ENCODE measurements at places on chromosomes 12 and 14. TPM values are rescaled to one million over a fixed set of nuclear protein-coding genes. Genes with fewer than 3 reads are reported as not detected.

DNA sequence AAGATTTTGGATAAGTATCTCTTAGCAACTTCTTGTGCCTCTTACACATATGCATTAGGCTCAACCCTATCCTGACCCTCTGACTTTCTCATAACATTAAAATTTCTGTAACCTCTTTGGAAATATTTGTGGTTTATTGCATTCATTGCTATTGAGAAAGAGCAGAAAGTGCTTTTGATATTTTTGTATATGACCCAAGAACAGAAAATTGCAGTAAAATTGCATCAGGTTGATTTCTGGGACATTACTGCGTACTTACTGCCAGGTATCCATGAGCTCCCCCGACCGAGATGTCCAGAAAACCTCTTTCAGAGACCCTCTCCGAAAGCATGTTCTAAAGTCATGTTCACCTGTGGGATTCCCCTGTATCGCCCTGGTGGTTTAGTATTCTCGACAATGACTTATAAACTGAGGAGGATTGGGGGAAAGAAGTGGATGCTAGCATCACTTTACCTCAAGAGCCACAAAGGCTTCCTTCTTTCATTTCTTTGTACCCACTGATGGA, 14.5 kb upstream of the IL22 start:
- no peak for DNase-seq

DNA sequence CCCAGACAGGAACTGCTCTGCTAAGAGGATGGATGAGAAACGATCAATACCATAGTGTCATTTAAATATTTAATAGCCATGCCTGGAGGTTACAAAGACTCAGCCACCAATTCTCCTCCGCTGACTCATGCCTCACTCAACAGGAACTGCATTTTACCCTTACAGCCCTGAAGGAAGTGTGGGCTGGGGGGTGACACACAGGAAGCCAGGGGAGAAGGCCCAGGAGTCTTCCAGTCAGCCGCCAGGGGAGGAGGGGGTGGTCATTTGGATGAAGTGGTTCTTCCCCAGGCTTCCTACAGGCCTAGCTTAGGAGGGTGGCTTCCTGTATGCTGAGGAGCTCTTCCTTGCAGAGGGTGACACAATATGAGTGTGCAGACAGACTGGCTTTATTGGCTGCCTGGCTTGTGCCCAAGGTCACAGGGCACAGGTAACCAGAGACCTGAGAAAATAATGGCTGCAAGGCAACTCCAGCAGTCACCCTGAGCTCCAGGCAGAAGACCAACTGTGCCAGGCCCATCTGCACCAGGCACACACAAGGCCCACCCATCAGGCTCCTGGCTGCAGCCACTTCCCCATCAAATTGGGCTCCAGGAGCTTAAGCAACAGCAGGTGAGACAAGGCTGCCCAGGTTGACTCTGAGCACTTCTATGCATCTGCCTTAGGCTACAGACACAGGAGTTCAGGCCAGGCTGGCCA, 30.6 kb upstream of the RPLP0 start:
- DNase-seq, result peak; percentile 95

Gene GLIPR1L1
- total RNA-seq, result not detected

DNA sequence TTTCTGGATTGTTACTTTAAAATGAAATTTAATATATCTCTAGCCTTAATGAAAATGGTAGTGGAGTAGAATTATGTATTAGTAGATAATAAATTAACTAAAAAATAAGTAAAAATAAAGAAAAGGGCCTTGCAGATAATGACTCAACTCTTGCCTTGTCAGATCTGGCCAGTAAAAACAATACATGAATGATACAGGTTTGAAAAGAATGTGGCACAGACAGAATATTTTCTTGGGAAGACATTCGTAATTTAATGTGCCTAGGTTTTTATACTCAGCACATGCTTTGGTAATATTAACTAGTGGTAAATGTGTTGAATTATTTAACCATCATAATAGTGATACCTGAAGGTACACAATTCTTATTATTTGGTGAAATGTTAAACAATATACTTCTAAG, 28.3 kb downstream of the ATF7IP start:
- DNase-seq, result no peak

DNA sequence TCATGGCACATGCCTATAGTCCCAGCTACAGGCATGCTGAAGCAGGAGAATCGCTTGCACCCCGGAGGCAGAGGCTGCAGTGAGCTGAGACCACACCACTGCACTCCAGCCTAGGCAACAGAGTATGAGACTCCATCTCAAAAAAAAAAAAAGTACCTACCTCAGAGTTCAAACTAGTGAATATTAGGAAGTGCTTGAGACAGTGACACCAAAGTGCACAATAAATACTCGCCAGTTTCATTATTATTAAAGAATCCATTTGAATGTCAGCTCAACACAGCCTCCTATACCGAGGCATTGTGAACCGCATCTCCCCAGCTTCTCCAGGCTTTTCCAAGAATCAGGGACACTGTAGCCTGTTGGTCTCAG, 5.0 kb downstream of the GAPDH start:
- peak; percentile 31 for DNase-seq

GRCh38 chr12:57380300-57380699, 50.5 kb downstream of the R3HDM2 start:
- no peak for DNase-seq

DNA sequence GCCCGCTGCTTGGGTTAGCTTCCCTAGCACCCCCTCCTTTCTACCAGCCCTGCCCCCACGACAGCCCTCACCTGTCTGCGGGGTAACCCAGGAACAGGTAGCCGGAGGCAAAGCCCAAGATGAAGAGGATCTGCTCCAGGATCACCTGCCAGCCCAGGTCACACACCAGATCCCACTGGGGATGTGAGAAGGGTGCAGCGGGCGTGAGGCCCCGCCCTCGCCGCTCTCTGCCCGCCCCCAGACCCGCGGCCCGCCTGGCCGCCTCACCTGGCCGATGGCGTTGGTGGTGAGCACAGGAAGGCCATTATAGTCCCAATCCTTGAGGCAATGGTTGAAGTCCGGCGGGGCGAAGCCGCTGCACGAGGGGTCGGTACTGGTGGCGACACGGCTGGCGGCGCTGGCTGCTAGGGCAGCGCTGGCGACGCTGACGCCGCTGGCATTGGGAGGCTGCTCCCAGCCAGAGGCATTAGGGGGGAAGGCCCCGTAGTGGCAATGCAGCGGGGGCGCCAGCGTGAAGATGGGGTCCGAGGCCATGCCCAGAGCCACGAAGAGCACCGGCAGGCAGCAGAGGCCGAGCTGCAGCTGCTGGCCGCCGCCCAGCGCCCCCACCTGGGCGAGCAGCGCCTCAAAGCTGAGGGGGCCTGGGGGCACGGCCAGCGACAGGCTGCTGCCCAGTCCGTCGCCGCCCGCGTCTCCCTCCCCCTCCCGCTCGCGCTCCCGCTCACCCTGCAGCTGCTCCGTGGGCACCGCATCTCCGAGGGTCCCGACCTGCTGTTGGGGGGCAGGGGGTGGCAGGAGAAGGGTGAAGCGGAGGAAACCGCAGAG, 794 bp downstream of the SLC22A17 start:
- no peak for DNase-seq

GRCh38 chr12:28513983-28514382, 323.7 kb downstream of the CCDC91 start:
- DNase-seq, result no peak

DNA sequence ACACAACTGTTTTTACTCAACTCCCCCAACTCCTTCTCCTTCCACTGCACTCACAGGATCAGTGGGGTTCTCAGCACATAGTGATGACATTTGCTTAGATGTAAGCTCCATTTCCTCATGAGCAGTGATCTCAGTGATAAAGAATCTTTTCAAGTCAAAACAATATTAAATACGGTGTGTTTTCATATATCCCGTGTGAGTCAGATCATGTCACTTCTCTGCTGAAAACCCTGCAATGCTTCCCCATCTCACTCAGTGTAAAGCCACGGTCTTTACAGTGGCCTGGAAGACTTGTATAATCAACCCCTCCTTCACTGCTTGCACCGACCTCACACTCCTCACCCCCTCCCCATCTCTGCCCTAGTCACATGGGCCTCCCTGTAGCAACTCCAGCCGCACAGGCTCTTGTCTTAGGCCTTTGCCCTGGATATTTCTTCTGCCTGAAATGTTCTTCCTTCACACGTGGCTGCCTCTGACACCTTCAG, 149.7 kb upstream of the ARHGAP5 start:
- DNase-seq, result peak; percentile 91

DNA sequence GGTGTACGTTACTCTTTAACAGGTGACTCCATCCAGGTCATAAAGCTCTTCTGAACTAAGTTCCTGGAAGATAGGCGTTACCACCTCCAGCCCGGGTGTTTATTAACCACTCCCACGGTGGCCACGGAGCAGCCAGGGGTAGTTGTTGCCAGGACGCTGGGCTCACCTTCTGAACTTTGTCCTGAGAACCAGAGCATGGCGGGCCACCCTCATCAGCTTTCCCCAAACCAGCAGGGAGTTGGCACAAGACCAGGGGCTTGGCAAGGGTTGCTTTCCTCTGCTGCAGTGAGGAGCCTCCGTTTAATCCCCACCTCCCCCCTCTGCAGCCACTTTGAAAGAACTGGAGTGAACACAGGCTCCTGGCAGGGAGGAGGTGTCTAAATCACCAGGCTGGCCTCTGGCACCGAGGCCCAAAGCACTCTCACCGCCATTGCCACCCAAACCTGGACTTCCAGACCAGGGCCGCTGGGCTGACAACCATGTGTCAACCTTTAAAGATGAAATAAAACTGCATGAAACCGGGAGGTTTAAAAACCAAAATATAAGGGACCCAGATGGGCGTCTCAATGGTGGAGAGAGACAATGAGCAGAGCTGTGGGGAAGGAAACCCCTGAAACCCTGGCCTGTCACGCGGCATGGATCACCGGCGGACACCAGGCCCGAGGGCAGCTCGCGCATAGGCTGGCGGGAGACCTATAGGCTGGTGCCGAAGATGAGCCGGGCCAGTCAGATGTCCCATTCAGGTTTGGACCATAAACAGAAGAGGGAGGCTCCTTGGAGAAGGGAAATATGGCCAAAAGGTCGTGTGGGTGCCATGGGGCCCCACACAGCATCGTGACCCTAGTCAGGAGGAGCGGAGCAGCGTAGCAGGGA, 30.9 kb upstream of the TDRD9 start:
- peak; percentile 78 for DNase-seq

DNA sequence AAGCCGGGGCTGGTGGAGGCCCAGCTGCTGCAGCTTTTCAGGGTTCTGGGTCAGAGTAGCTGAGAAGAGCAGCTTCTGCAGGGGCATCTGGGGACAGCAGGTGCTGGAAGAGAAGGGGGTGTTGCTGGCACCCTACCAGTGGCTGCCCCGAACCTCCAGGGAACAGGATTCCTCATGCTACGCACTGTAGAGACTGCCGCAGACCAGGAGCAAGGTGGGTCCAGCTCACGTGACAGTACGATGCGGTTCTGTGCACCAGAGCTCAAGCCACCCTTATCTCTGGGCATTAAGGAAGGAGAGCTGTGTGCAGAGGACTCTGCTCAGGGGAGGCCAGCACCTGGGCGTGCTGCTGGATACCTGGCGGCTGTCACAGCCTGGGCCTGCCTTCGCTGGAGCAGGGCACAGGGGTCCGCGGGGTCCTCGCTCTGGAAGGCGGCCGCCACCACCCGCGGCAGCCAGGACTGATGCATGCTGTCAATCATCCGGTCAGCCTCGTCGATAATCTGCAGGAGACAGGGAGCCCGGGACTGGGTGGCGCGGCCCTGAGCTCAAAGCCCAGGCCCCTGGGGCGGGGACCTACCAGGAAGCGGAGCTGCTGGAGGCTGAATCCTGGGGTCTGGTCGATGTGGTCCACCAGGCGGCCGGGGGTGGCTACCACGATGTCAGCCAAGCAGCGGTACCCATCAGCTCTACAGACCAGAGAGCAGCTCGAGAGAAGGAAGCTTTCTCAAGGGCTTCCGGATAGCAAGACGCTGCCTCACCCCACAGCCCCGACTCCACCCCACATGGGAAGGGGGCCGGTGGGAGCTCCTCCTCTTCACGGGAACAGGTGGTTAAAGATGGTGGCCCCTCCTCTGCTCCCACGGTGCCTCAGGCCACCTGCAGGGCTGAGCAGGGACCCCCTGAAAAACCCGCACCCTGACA, 2.9 kb downstream of the DDX51 start:
- DNase-seq, result no peak

DNA sequence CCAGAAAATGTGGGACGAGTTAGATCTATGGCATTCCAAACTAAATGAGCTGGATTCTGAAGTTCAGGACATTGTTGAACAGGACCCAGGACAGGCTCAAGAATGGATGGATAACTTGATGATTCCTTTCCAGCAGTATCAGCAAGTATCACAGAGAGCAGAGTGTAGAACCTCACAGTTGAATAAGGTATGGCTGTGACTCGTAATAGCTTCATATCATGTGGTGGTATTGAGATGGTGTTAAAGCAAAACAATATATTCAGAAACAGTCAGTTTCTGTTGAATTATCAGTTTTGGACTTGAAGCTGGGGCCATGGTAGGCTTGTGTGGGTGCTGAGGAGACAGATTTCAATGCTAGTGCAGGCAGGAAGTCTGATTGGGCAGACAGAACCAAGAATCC, 213.7 kb downstream of the ESR2 start:
- DNase-seq, result no peak

DNA sequence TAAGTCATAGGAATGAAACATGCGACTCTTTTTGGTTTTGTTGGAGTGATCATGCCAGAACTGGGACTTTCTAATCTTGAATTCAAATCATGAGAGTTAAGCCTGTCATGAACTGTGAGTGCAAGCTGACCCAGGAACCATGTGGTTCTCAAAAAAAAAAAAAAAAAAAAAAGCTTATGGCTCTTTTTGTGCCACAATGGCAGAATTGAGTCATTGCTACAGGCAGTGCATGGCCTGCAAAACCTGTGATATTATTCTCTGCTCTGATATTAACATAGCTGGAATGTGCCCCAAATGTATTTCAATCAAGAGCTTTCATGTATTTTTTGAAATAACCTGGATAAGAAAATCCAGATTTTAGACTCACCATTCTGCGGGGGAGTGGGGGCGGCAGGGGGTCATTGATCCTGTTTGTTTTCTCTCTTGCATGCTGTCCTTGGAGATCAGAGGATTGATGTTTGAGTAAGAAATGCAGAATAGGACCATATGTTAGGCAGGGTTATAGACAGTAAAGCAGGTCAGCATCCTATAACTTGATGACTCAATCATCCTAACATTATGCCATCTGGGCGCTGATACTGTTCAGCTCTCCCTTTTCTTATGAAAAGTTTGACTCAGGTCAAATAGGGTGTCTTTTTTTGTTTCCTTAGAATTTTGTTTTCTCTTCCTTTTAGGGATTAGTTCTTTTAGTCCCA, 797.4 kb downstream of the DIO2 start:
- DNase-seq, result no peak

- no peak for DNase-seq
These were observed 131.6 kb downstream of the SAMD4A start for GRCh38 chr14:54698501-54698900.

DNA sequence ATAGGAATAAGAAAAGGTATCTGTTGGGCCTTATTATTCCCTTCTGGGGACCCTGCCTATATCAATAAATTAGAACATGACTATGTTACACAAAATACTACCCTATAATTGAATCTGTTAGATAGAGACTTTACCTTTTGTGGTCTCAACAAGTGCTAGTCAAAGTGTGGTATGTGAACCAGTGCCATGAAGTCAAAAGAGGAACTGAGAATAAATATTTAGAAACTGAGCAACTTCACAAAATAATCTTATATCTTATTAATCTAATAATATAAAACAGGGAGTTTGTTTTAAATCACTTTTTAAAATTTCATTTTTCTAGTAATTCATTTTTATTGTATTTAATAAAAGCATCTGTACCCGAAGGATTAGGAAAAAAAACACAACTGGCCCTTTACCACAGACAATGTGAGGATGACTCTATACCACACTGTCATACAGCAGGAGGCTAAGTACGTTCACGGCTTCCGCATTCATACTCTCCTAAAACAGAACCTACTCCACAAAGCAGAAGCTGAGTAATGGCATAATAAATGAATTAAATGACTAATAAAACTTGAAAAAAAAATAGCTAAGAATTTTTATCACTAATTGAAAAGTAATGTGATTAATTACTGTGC, 42.1 kb downstream of the SEC23A start:
- no peak for DNase-seq

- peak; percentile 67 for DNase-seq
These were observed 100.7 kb downstream of the LRRK2 start for GRCh38 chr12:40325349-40325960.
